ENCODE measurements at places on chromosomes 6 and 20.

GRCh38 chr20:3539311-3540107 is 68.7 kb downstream of the ATRN start:
- DNase-seq = no peak

GRCh38 chr6:134954272-134955000 is 4.5 kb upstream of the ALDH8A1 start:
- no peak for DNase-seq

- DNase-seq = no peak
These were observed 890.0 kb upstream of the CITED2 start for GRCh38 chr6:140264431-140264830.

DNA sequence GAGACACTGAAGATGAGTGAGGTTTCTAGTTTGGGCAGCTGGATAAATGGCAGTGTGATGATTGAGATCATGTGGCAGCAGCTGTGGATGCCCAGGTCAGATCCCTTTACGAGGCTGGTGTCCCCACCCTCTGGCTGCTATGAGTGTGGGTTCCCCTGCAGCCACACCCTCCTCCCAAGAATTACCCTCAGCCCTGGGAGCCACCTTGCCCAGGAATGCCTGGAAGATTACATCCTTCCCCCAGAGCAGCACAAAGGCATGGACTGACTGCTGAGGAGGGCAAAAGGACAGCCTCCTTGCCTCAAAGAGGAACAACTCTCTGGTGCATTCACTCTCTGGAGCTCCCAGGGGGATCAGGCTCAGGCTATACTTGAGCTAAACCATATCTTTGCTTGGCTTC is 15.0 kb upstream of the PKHD1 start:
- no peak for DNase-seq

DNA sequence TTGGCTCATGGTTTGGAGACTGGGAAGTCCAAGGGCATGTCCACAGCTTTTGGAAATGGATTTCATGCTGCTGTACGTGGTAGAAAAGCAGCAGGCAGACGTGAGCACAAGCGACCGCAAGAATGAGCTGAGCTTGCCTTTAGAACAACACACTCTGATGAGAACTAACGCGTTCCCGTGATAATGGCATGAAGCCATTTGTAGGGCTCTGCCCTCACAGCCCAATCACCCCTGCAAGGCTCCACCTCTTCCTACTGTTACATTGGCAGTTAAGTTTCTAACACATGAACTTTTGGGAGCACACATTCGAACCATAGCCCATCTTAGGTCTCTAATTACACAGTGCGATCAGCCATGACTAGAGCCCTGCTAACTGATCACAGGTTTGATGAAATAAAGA is 107.5 kb upstream of the TMEM170B start:
- no peak for DNase-seq

- no peak for DNase-seq
These were observed 80.7 kb downstream of the ANKS1A start for GRCh38 chr6:34969662-34970265.

DNA sequence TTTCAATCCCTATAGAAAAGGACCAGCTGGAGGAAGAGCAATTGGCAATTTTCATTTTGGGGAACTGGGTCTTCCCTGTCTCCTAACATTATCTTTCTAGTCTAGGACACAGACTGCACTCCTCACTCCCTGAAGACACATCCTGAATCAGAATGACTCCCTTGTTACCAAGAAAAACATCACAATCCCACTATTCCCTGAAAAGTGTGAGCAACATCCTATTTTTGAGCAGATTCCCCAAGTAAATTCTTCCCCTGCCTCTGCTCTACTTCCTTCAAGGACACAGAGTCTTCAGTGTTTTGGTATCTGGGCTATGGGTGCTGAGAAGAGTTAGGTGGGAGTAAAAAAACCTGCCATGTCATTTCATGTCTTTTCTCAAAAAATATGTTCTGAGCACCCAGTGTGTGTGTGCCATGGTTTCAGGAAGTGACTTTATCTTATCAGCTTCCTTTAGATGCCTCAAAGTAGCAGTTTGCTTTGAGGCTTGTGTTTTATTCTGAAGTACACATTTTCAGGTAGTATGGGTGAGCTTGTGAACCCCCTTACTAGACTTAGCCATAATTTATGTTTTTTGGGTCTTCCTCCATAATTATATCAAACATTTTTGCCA is 12.4 kb downstream of the LAMA4 start:
- DNase-seq = no peak

DNA sequence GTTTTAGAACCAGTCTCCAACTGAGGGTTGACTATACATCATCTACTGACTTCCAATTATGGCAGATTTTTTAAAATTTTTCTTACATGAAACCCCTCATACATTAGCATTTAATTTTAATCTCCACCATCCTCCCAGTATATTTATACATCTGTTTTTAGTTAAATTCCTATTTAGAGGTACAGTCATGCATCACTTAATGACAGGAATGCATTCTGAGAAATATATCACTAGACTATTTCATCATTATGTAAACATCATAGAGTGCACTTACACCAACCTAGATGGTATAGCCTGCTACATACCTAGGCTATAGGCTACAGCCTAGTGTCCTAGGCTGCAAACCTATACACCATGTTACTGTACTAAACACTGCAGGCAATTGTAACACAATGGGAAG is 316.7 kb upstream of the MARCKS start:
- no peak for DNase-seq
